ENCODE measurements at places on chromosomes 1 and 21. TPM values are rescaled to one million over a fixed set of nuclear protein-coding genes. Genes with fewer than 3 reads are reported as not detected.
A peak's percentile ranks its signal among the peaks of the same experiment; 100 is the strongest.

The NPHS2 gene
- not detected for total RNA-seq

The NHLH1 gene
- total RNA-seq = not detected

The OR2L5 gene
- total RNA-seq = not detected

The HCN3 gene
- 3.3 TPM for total RNA-seq

The MEAF6 gene
- total RNA-seq = 44.4 TPM

The THEM4 gene
- total RNA-seq = not detected

The DOP1B gene
- total RNA-seq = 4.0 TPM

The GBP7 gene
- total RNA-seq = not detected

The SYT14 gene
- 37.5 TPM for total RNA-seq

The COL11A1 gene
- total RNA-seq = 959 TPM

The FCRL1 gene
- not detected for total RNA-seq

GRCh38 chr21:35578347-35578782, 482.0 kb downstream of the SETD4 start:
- DNase-seq = no peak

DNA sequence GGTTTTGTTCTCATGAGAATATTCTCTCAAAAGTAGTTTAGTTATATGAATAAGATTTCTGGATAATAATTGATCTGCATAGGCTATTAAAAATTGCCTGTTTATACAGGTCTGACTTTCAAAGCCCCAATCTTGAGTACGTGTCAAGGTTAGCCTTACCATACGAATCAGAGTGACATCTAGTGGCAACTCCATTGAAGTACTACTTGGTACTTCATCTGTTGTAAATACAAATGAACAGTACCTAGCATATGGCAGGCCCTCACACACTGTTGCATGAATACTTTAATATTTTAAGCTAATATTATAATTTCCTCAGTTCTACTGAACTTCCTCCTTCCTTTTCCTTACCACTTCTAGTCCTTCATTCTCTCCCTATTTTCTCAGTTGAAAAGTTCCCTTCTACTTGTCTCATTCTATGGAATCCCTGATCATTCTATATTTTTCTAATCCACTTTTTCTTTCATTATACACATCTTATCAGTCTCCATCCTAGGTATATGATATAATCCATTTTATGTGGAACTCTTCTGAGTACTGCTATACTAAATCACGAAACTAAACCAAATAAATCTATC, 101.2 kb downstream of the AKT3 start:
- peak; percentile 94 for DNase-seq

- DNase-seq = no peak
Measured at GRCh38 chr1:46158312-46159281, 16.3 kb upstream of the TSPAN1 start.

- DNase-seq = peak; percentile 76
Measured at GRCh38 chr1:15156807-15157380, 3.3 kb downstream of the TMEM51 start.

DNA sequence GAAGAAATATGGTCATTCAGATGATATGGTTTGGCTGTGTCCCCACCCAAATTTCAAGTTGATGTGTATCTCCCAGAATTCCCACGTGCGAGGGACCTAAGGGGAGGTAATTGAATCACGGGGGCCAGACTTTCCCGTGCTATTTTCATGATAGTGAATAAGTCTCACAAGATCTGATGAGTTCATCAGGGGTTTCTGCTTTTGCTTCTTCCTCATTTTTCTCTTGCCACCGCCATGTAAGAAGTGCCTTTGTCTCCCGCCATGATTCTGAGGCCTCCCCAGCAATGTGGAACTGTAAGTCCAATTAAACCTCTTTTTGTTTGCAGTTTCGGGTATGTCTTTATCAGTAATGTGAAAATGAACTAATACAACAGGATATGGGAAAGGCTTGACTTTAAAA, 1.4 kb upstream of the DPM3 start:
- DNase-seq = no peak

- DNase-seq = no peak
Measured at GRCh38 chr1:206666031-206666561, 18.6 kb upstream of the MAPKAPK2 start.

- DNase-seq = no peak
Measured at GRCh38 chr1:162139211-162139610, 69.7 kb downstream of the NOS1AP start.

- DNase-seq = no peak
Measured at GRCh38 chr1:36872126-36872754, 162.1 kb downstream of the GRIK3 start.

DNA sequence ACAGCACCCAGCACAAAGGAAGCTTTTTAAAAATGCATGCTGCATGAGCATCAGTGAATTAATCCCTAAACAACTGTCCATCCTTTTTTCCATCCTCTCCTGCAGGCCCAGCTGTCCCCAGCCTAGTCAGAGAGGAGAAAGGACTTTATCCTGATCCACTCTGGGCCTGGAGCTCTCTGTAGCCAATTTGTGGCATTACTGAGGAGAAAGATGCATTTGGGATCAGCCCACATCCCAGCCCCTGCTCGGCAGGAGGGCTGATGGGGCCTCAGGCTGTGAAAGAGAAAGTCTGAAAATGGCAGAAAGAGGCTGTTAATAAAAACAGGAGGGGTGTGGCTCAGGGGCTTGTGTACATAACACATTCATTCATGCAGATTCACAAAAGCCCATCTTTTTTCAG, 37.5 kb upstream of the ATP2B4 start:
- DNase-seq = no peak

DNA sequence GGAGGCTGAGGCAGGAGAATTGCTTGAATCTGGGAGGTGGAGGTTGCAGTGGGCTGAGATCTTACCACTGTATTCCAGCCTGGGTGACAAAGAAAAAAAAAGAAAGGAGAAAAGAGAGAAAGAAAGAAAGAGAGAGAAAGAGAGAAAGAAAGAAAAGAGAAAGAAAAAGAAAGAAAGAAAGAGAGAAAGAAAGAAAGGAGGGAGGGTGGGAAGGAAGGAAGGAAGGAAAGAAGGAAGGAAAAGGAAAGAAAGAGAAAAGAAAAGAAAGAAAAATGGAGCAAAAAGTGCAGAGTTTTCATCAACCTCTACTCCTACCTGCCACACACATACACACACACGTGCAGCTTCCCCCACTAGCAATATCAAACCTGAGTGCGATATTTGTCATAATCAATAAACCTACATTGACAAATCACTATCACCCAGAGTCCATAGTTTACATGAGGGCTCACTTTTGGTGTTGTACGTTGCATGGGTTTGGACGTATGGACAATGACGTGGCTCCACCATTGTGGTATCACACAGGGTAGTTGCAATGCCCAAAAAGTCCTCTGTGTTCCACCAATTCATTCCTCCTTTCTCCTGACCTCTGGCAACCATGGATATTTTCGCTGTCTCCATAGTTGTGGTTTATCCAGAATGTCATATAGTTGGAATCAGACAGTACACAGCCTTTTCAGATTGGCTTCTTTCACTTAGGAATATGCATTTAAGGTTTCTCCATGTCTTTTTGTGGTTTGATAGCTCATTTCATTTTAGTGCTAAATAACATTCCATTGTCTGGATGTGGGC, 36.5 kb downstream of the EVA1C start:
- no peak for DNase-seq

DNA sequence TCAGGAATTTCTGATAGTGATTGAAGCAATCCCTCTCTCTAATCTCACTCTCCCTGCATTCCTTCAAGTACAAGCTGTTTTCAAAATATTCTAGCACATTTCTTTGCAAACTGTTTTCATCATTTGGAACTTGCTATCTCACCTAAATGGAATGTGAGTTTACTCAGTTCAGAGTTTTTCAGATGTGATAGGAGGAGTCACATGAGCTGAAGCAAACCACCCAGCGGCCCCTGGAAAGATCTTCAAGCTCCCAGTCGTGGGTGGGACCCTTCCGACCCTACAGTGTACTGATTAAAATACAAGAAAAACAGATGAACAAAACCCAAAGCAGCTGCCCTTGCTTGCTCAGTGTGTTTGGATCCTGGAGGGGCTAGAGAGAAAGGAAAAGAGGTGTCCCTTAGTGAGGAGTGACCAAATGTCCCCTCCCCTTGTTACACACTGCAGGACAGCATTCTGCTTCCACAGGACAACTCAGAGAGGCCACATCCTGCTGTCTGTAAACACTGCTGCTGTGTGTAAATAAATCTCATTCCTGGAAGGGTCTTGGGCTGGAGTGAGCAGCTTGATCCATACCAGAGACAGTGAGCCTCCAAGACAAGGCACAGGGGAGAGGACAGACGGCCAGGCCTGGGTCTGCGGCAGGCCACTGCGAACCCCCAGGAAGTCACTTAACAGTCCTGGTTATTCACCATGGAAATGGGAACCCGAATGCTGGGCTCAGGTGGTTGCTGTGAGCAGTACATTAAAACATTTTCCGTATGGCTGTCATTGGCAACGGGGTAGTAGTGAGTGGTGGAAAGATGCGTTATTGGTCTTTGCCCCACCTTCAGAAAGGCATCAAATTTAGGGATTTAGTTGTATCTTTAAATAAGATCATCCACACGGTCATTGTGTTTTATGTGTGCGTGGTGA, 229.2 kb downstream of the RHOU start:
- DNase-seq = no peak

GRCh38 chr1:9751971-9752370, 71.8 kb downstream of the CLSTN1 start:
- peak; percentile 74 for DNase-seq

DNA sequence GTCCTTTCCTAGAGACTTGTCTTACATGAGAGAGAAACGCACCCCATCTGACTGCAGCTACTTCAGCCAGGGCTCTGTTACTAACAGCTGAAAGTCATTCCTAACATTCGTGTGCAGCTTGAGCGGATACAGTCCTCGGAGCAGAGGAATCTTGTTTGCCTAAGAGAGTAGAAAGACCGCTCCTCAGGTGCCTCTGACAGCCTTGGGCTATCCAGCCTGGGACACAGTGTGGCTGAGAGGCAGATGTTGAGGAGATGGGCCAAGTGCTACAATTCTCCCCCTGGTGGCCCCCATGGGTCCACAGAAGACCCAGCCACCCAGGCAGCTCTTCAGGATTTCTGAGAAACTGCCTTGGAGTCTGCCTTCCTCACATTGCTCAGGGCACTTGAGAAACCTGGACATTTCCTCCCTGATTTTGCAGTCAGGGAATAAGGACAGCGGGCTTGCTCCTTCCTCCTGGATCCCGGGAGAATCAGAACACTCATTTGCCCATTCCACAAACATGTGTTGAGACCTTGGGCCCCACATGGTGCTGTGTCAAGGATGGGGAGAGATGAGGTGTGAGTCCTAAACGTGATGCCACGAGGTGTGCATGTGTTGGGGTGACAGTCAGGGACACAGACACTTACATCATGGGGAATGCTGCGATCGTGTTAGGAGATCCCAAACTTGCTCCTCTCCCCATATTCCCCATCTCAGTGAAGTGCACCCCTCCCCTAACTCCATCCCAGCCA, 13.1 kb downstream of the TRIM62 start:
- DNase-seq = peak; percentile 37

DNA sequence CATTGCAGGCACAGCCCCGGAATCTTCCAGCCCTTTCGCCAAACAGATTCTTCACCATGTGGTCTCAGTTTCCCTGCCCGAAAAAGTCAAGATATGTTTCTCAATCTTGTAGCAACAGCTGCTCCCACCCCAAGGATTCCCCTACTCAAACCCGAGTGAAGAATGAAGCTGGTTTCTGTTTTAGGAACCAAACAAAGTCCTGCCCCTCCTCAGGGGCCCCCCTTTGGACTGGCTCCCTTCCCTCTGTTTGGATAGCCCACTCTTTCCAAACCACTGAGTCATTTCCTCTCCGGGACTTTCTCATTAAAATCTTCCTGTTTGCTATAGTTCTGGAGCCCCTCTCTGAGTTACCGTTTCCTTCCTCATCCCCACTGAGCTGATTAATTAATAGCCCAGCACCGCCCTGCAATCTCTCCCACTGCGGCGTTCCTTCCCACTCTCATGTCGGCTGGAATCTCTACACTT, 100.9 kb downstream of the TSEN15 start:
- DNase-seq = peak; percentile 33

GRCh38 chr1:66533804-66534740, at the start of gene SGIP1:
SGIP1 (plus strand) TSS chr1:66534153; CDS start chr1:66534359, 206 bp downstream.
- peak; percentile 95 for DNase-seq

- peak; percentile 75 for DNase-seq
Measured at GRCh38 chr1:37556712-37557196, at the start of gene DNALI1. DNALI1 (plus strand) TSS chr1:37556940; CDS start chr1:37556995, 55 bp downstream.

GRCh38 chr1:54597455-54598030, 25.8 kb downstream of the FAM151A start:
- no peak for DNase-seq

DNA sequence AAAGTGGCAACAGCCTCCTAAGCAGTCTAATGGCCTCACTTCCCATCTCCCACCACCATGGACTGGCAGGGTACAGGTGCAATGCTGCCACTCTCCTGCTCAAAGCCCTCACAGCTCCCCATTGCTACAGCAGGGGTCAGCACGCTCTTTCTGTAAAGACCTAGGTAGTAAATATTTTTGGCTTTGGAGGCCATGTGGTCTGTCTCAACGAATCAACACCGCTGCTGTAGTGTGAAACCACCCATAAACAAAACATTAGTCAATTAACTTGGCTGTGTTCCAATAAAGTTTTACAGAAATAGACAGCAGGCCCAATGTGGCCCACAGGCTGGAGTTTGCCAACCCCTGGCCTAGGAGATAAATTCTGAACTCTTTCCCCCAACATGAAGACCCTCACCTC, 44.6 kb upstream of the TMEM125 start:
- no peak for DNase-seq

- DNase-seq = peak; percentile 80
Measured at GRCh38 chr1:234065794-234066447, 161.4 kb downstream of the SLC35F3 start.

DNA sequence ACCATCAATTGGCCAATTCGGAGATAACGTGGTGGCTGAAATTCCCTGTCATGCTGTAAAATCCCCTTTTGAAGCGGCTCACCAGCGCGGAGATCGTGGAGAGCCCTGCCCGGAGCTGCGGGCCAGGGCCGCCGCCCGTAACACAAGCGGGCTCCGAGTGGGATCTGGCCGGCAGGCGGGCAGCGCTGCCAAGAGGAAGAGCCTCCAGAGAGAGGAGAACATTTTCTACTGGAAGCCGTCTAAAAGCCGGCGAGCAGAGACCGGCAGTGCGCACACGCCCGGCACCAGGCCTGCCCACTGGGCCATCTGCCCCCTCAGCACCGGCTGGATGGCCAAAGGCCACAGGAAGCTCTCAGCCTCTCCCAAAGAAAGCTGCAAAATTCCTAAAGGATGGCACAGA, 15.5 kb downstream of the SSBP3 start:
- DNase-seq = peak; percentile 87

- no peak for DNase-seq
Measured at GRCh38 chr1:78980511-78980910, 26.0 kb downstream of the ADGRL4 start.

GRCh38 chr1:119778886-119779560, 10.3 kb upstream of the HMGCS2 start:
- DNase-seq = no peak

DNA sequence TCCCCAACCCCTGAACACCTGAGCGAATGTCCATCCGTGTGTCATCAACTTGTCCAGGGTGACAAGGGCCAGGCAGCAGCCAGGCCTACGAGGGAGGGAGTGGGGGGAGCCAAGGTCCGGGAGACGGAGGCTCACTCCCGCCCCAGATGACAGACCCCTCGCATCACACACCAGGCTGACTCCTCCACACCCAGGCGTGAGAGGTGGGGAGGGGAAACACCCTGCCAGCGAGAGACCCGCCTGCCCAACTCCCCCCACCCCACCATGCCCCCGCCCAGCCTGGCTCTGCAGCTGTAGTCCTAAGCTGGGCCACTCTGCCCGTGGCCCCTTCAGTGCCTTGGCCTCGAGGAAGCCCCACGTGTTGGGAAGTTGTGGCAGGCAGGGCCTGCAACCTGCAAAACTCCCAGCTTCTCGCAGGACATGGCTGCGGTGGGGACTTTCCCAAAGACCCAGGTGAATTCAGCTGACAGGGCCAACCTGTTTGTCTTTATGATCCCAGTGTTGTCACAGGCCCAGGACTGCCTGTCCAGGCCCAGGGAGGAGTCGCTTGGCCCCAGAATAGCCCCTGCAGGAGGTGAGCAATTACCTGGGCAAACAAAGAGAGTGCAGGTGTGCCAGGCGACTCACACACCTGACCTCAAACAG, 62.9 kb downstream of the RIPK4 start:
- no peak for DNase-seq

All from G401 (cell line).